Progenitor cell of endocrine pancreas (in vitro differentiated cells): ENCODE measurements at places on chromosomes 12 and 14. TPM values are rescaled to one million over a fixed set of nuclear protein-coding genes. Genes with fewer than 3 reads are reported as not detected.

Gene TMEM119
- total RNA-seq, result 0.24 TPM in 1 of 2 replicates, not detected in the other

- no peak for DNase-seq
These were observed 50.9 kb downstream of the FOXN4 start for GRCh38 chr12:109258201-109258600.

Gene CAPZA3
- 0.29 and 0.36 TPM in 2 replicates for total RNA-seq

Gene ITGB7
- total RNA-seq, result 0.29 and 0.93 TPM in 2 replicates

GRCh38 chr12:109169686-109170085, 53.3 kb downstream of the ACACB start:
- DNase-seq, result no peak

Gene ITPR2
- 72.4 and 78.0 TPM in 2 replicates for total RNA-seq

- no peak for DNase-seq
These were observed 123.0 kb downstream of the FSCB start for GRCh38 chr14:44384093-44384492.

- no peak for DNase-seq
These were observed 274.0 kb upstream of the KITLG start for GRCh38 chr12:88854260-88854659.

Gene CLEC1B
- not detected in 2 replicates for total RNA-seq
